ENCODE measurements at places on chromosomes 13 and 19.

DNA sequence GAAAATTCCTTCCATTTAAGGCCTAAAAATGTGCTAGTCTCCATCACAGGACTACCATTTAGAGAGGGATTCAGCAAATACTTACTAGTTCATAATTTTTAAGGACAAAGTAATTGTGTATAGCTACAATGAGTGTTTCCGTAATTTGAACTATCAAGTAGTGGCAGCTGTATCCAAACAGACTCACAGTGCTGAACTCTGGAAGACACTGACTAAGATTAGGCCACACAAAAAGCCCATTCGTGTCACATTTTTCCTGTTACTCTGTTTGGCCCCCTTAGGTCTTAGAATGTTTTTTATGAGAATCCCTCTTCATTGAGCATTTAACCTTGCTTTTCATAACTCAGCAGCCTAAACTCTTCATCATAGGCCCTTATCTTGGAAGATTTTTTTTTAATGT, 731.2 kb upstream of the PCDH9 start:
- DNase-seq, result no peak

DNA sequence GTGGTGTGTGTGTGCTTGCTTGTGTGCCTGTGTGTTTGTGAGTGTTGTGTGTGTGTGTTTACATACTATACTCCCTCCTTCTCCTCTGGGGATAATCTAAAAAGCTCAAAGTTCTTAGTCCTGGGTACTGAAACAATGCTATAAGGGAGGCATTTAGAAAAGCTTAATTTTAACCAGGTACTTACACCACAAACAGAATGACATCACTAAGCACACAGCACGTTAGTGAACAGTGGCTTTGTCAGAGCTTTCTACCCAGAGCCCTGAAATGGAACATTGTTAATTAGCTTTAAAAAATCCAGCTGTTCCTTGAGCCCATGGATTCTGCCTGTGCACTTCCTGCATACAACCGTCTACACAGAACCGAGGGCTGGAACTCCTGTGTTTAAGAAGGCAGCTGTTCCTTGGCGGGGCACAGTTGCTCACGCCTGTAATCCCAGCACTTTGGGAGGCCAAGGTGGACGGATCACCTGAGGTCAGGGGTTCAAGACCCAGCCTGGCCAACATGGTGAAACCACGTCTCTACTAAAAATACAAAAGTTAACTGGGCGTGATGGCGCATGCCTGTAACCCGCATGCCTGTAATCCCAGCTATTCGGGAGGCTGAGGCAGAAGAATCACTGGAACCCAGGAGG, 69.6 kb upstream of the RNF113B start:
- DNase-seq, result no peak

GRCh38 chr19:7483720-7484201, 5.1 kb downstream of the PEX11G start:
- DNase-seq, result no peak

DNA sequence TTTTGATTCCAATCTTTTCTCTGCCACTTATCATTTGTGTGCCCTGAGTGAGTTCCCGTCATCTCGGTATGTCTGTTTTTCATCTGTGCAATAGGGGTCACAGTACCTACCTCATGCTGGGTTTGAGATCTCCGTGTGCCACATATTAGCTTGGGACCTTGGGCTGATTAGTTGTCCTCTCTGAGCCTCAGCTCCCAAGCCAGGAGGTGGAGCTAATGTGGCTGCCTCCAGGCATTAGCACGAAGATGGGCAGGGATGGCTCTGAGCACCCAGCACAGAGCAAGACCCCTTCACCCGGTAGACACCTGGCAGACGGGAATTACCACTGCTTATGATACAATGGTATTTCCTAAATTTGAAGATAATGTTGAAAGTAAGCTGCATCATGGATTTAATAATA, 35.8 kb upstream of the XPO4 start:
- DNase-seq, result no peak

DNA sequence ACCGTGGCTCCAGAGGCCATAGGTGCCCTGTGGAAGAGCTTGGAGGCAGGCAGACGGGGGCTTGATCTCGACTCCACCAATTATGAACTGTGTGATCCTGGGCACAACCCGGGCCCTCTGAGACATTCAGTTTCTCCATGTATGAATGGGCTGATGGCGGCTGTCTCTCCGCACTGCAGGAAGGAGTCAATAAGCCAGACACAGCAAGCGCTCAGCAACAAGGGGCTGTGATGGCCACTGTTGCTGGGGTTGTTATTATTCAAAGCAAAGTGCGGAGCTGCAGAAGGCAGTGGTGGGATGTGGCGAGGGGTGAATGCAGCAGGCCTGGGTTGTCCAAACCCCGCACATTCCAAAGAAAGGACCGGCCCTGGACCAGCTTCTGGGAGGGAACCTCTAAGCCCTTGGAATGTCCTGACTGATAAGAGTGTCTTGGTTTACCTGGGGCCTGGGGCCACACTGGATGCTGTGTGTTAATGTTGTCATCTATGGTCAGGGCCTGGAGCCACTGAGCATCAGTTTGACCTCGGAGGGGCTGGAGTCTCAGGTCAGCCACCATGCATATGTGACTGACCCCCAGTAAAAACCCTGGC, 8.3 kb downstream of the TMEM143 start:
- DNase-seq, result no peak

Data from T-helper 22 cell (primary cell).